ENCODE measurements at places on chromosomes 1 and 21.
A peak's percentile ranks its signal among the peaks of the same experiment; 100 is the strongest.

DNA sequence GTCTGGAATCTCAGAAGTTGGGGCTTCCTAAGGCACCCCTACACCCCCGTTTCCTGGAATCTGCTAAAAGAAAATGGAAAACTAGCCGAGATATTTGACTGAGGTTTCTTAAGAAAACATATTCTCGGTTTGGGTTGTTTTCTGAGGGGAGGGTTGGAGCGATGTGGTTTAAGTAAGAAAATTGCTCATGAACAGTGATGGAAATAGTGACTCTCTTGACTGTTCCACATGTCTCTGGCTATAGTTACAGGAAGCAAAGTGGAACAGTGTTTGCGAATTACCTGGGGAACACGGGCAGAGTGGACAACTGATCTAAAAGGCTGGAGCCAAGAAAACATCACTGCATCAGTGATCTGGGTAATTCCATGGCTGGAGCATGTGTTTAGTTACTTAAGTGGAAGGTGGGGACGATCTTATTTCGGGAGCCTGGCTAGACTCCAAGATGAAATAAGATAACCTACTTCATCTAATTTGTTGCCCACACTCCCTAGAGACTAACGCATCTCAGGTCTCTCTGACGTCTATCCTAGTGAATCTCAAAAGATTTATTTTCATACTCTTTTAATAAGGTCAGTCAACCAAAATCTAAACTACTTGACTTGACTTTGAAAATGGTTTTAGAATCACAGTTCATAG is 92.4 kb downstream of the KCNJ15 start:
- no peak for DNase-seq

- peak; percentile 96 for DNase-seq
These were observed 39.3 kb upstream of the HMGN1 start for GRCh38 chr21:39388038-39388810.

GRCh38 chr21:31410499-31411131 is 66.6 kb upstream of the TIAM1 start:
- DNase-seq = no peak

DNA sequence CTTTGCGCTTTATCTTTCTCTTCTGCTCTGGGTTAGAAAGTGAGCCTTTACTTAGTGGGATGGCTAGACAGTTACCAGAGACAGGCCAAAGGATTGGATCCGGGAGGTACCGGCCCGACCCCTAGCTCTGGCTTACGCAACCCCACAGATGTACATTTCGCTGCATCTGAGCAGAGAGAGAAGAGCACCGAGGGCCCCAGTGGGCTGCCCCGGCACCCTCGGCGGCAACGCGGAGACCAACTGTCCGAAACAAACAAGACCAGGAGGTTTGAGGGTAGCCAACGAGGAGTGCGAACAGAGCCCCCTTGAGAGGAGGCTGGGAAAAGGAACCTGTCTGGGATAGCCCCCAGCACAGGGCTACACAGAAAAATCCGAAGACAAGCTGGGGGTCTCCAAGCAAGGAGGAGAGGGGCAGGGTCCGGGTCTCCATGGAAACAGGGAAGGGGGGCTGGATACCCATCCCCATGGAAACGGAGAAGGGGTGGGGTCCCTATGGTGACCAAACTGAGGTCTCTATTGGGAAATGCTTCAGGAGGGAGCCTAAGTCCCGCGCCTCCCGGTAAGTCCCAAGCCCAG is 373 bp downstream of the MTF1 start:
- DNase-seq = no peak

- DNase-seq = no peak
These were observed 206.6 kb downstream of the URB2 start for GRCh38 chr1:229832695-229833094.

DNA sequence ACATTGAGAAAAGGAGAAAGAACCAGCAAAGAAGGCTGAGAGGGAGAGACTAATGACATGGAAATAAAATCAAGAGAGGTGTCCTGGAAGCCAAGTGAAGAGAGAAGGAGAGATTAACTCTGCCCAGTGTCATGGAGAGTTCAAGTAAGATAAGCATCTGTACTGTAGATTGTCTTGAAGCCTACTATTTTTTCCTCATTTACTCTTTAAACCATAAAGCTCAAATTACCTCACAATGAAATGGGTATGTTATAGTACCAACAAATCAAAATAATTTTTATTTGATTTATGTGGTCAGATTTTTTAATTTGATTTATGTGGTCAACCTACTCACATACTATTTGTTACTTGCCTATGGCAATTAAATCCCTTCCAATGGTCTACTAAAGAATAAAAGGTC is 5.2 kb upstream of the PALMD start:
- DNase-seq = no peak

- DNase-seq = no peak
These were observed 26.9 kb downstream of the SPATA46 start for GRCh38 chr1:162349635-162350330.

- DNase-seq = no peak
These were observed 5.2 kb upstream of the SF3A3 start for GRCh38 chr1:37994886-37995566.

DNA sequence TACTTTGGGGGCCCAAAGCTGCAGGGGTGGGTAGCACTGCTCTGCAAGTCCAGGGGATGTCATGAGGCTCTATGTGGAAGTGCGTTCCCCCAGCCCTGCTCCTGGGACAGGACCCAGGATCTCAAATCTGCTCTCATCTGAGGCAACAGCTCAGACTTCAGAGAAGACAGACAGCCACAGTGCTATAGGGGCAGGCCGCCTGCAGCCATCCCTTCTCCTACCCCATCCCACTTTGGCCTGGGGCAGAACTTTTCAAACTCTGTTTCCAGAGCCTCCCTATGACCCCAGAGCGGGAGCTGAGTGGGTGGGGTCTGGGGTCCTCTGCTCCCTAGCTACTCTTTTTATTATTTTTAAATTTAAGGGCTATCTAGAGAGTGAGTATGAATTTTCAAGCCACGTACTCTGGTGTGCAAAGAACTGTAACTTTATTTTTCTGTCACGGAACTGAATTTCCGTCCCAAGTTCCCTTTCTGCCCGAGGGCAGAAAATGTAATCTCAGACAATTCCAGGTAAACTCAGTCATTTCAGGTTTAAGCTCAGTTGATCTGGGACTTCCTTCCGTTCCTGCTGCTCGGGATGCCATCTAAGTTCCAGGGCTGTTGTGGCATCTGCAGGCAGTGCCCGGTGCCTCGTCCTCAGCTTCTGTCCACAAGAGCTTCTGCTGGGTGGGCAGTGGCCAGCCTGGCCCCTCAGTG is 98.3 kb downstream of the ACTL8 start:
- no peak for DNase-seq

GRCh38 chr1:170853867-170854266 is 81.5 kb upstream of the MROH9 start:
- no peak for DNase-seq

GRCh38 chr1:119159111-119159510 is 18.7 kb upstream of the WARS2 start:
- no peak for DNase-seq

DNA sequence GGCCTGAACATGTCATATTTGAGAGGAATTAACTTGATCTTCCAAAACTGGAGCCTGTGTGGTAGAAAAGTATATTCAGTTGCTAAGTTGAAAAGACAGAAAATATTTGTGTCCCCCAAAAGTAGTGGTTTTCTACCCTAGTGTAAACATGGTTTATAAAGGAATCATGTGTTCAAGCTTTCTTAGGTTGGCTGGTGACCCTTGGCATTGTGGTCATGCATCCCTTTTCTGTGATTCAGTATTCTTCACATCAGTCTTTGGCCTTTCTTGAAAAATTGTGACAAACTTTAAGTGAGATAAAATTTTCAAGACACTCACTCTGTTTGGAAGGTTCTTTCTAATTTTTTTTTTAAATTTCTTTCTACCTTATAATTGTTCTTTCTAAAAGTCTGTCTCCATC is 193.2 kb downstream of the DHRS3 start:
- no peak for DNase-seq

DNA sequence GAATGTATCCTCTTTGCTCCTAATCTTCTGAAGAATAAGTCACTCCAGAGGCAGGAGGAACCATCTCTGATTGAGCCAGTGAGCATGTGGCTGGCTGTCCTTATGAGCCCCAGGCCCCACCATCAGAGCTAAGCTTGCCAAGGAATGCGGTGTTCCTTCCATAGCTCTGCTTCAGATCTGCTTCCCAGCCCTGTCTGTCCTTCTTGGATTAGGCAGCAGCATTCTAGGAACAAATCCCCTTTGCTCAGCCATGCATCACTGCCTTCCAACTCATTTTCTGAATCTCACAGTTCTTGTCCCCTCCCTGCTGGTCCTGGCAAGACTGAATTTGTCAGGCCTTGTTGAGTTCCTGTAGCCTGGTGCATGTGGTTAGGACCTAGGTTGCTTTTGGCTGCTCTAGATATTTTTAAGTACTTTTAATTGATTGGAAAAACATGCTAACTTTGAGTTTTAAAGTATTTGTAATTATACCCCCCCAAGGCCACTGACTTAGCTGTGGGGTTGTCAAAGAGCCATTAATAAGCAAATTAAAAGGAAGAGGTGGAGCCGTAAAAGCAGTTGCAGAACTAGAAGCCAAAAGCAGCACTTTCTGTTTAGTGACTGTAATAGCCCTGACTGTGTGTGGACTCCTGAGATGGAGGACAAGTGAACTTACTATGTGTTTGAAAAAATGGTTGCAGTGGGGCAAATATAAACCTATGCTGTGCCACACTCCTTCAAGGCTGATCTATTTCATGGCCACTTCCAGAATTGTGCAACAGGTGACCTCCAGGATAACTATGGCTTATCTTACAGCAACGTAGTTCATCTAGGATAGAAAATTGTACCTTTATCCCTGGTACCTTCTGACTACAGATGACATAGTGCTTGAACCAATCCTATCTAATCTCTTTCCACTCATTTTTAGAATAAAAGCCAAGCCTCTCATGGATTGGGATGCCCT is 61.3 kb upstream of the BACH1 start:
- no peak for DNase-seq

- DNase-seq = no peak
These were observed 9.6 kb downstream of the CAMK2N1 start for GRCh38 chr1:20476265-20477038.

DNA sequence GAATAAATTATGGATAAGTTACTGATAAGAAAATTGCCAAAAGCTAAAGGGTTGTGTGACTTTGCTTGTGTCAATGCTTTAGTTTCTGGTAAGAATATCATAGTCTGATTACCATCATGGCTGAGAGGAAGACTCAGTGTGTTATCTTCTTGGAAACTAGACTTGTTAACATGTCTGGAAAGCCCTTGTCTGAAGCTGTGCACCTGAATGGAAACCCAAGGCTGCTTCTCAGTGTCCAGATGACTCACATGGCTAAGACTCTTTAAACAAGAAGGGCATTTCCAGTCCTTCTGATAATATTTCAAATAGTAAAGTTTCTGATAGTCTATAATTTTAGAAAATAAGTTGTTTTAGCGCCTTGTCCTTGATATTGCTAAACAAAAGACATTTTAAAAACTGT is 1092.7 kb downstream of the PLA2G4A start:
- DNase-seq = no peak

GRCh38 chr1:25088946-25089345 is 143.4 kb downstream of the SYF2 start:
- no peak for DNase-seq

DNA sequence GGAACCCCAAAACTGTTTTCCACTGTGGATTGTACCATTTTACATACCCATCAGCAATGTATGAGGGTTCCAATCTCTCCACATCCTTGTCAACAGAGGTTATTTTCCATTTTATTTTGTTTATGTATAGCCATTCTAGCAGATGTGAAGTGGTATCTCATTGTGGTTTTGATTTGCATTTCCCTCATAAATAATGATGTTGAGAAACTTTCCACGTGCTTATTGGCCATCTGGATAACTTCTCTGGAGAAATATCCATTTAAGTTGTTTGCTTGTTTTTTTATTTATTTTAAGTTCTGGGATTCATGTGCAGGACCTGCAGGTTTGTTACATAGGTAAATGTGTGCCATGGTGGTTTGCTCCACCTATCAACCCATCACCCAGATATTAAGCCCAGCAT is 280.2 kb upstream of the USP25 start:
- DNase-seq = no peak

DNA sequence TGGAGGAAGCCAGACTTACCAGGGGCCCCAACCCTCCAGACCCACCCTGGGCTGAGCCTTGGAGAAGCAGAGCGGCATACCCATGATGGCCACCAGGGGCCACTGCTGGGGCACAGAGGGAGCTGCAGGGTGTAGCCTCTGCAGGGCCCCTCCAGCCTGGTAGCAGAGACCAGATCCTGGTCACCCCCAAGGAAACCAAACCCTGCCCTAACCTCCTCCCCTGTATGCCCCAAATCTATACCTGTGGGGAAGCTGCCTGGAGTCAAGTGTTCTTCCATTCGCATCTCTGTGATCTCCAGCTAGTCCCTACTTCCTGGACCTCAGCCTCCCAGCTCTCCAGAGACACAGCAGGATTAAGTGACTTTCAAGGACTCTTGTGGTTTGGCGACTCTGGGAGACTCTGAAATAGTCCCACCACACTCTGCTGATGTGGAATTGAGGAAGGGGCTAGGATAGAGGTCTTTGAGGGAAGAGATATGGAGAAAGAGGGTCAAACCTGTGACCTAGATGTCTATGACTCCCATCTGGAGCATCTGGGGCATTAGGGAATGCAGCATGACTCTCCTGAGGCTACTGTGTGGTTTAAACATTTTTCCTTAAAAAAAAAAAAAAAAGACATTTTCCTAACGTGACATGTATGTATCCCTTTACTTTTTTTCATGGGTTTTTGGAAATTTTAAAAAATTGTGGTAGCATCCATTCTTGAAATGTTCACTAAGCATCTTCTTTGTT is 119.2 kb upstream of the IPO9 start:
- DNase-seq = peak; percentile 91

GRCh38 chr1:45643978-45644377 is 20.1 kb upstream of the CCDC17 start:
- DNase-seq = no peak

DNA sequence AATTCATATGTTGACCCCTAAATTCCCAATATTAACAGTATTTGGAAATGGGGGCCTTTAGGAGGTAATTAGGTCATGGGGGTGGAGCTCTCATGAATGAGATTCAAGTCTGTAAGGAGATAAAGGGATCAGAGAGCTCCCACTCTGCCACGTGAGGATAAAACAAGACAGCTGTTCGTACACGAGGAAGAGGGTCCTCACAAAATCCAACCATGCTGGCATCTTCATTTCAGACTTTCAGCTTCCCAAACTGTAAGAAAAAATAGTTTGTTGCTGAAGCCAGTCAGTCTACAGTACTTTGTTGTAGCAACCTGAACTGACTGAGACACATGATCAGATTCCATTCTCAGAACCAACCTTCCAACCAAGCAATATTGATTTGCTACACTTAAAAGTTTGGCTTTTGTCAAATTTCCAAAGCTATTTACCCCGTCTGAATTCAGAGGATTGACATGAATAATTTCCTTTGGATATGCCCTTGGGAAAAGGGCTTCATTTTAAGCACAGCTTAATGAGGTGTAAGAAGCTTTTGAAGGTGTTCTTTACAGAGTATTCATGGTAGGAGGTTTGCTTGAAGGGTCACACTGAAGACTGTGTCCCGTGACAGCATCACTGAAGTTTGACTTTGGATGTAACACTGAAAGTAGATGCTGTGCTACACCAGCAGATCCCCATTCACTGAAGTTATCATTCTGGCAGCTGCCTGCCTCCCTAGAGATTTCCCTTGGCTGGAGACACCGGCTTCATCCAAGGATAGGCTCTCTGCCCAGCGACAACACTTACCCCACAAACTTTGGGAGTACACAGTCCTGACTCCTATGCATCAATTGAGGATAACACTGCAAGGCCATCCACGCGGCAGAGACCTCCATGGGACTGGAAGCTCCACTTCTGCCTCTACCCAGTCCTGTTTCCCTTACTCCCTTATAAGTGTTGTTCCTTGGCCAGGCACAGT is 4.9 kb upstream of the OMA1 start:
- no peak for DNase-seq
